ENCODE measurements at places on chromosomes 2 and 18. TPM values are rescaled to one million over a fixed set of nuclear protein-coding genes. Genes with fewer than 3 reads are reported as not detected.

Gene ERMN
- 0.07 TPM for total RNA-seq

Gene RFTN2
- 8.7 TPM for total RNA-seq

Gene RBBP8
- 17.3 TPM for total RNA-seq

GRCh38 chr18:40904295-40904694, 1050.7 kb upstream of the PIK3C3 start:
- H3K27me3 ChIP-seq = no peaks in the 10 kb centered on the region
- no peak overlapping the region for H3K27ac ChIP-seq
- H3K36me3 ChIP-seq = no peaks in the 10 kb centered on the region
- H3K4me3 ChIP-seq = no peak overlapping the region
- no peak for DNase-seq

- no peak overlapping the region for H3K4me3 ChIP-seq
- peaks cover 4% of the 10 kb centered on the region for H3K4me1 ChIP-seq
- no peak overlapping the region for H3K27ac ChIP-seq
- no peaks in the 10 kb centered on the region for H3K36me3 ChIP-seq
Observed at GRCh38 chr2:165401285-165401852, 68.1 kb upstream of the CSRNP3 start.

- H3K36me3 ChIP-seq = no peaks in the 10 kb centered on the region
- no peak for DNase-seq
- no peaks in the 10 kb centered on the region for H3K27me3 ChIP-seq
- no peaks in the 10 kb centered on the region for H3K4me1 ChIP-seq
- H3K27ac ChIP-seq = no peak overlapping the region
Observed at GRCh38 chr2:96359866-96360265, 24.3 kb downstream of the NCAPH start.
